ENCODE measurements at places on chromosomes 4 and X. TPM values are rescaled to one million over a fixed set of nuclear protein-coding genes. Genes with fewer than 3 reads are reported as not detected.

- H3K4me1 ChIP-seq: peaks cover 13% of the 10 kb centered on the region
- no peak for DNase-seq
- no peaks in the 10 kb centered on the region for H3K27me3 ChIP-seq
- no peak overlapping the region for H3K27ac ChIP-seq
- H3K4me3 ChIP-seq: no peak overlapping the region
These were observed 4.8 kb downstream of the PRAF2 start for GRCh38 chrX:49069038-49069437.

- DNase-seq: no peak
- H3K4me3 ChIP-seq: no peak overlapping the region
- no peaks in the 10 kb centered on the region for H3K36me3 ChIP-seq
- H3K4me1 ChIP-seq: peaks cover 21% of the 10 kb centered on the region
- no peaks in the 10 kb centered on the region for H3K27me3 ChIP-seq
These were observed 266.8 kb downstream of the C4orf33 start for GRCh38 chr4:129362691-129363274.

- H3K4me1 ChIP-seq: peaks cover 6% of the 10 kb centered on the region
- no peak for DNase-seq
- H3K4me3 ChIP-seq: no peak overlapping the region
- H3K27me3 ChIP-seq: no peaks in the 10 kb centered on the region
These were observed 105.8 kb downstream of the CHIC1 start for GRCh38 chrX:73668779-73669178.

DNA sequence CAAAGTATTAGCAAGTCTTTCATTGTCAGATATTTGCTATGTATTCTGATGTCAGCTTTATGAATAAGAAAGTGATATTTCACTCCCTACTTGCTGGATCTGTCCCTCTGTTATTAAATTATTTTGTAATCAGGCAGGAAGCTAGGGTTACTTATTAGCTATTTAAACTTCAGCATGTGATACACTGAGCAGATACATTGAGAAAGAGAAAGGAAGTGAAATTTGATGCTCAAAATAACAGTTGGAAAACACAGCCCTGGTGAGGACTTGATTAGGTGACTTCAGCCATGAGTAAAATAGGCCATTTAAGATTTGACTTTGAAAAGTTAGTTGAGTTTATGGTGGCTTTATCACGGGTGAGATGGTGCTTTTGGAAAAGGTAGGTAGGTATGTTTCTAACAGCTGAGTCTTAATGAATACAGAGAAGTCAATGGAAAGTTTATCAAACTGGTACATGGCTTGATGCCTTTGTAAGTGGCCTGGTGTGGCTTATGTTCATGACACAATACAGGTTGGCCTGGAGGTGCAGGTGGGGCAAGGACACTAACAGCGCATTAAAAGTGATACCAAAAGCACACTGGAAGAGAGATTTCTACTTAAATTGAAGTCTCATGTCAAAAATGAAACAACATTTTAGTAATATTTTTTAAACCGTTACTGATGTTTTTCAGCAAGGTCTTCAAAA lies 321.2 kb upstream of the SPOCK3 start:
- no peaks in the 10 kb centered on the region for H3K4me1 ChIP-seq
- no peaks in the 10 kb centered on the region for H3K36me3 ChIP-seq
- no peak overlapping the region for H3K4me3 ChIP-seq
- H3K27ac ChIP-seq: no peak overlapping the region

GRCh38 chrX:71542825-71543224 lies 9.9 kb downstream of the OGT start:
- H3K4me3 ChIP-seq: no peak overlapping the region
- H3K4me1 ChIP-seq: peaks cover 35% of the 10 kb centered on the region
- H3K27ac ChIP-seq: peak overlapping the region; percentile 55
- peaks cover 25% of the 10 kb centered on the region for H3K36me3 ChIP-seq
- H3K27me3 ChIP-seq: no peaks in the 10 kb centered on the region
- DNase-seq: no peak

DNA sequence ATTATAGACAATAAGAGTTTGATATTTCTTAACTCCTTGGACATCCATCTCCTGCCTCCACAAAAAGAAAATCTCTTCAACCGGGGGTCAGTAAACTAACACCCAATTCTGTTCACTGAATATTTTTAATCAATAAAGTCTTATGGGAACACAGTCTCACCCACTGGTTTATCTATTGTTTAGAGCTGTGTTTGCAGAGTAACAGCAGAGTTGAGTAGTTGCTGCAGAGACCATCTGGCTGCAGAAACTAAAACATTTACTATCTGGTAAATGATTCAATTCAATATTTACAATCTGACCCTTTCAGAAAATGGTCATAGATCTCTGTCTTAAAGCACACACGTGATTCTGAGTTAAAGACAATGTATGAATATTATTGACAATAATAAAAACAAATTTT lies 94.0 kb downstream of the TMA16 start:
- no peak overlapping the region for H3K27ac ChIP-seq
- no peak overlapping the region for H3K4me3 ChIP-seq
- DNase-seq: no peak
- no peaks in the 10 kb centered on the region for H3K4me1 ChIP-seq
- H3K36me3 ChIP-seq: no peaks in the 10 kb centered on the region
- no peaks in the 10 kb centered on the region for H3K27me3 ChIP-seq

DNA sequence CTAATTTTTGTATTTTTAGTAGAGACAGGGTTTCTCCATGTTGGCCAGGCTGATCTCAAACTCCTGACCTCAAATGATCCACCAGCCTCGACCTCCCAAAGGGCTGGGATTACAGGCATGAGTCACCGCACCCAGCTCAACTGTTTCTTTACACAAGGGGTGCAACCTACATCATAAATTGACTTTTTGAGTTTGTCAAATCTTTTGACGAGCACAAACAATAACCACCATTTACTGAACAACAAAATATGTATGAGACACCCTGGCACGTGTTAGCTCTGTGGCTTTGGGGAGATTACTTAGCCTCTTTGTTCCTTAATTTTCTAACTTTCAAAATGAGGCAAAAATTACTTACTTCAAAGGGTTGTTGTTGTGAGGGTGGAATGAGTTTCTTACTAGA lies 23.5 kb upstream of the SLC34A2 start:
- no peaks in the 10 kb centered on the region for H3K36me3 ChIP-seq
- H3K27me3 ChIP-seq: no peaks in the 10 kb centered on the region
- H3K27ac ChIP-seq: no peak overlapping the region
- H3K4me3 ChIP-seq: no peak overlapping the region
- no peaks in the 10 kb centered on the region for H3K4me1 ChIP-seq

DNA sequence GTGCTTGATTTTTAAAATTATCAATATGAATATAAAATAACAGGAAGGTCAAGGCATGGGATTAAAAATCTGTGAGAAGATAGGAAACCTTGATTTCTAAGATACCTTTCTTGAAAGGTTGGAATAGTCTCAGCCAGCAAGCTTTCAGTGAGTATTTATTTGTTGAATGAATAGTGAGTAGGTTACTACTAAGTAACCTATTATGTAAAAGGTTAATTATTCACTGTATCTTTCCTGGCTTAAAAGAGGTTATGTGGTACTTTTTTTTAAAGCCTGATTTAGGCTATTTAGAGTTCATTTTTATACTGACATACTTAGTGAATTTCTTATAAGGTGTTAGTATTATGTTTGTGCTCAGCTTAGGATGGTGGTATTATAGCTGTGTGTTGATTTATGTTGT lies 123.5 kb downstream of the PTPN13 start:
- no peaks in the 10 kb centered on the region for H3K36me3 ChIP-seq
- no peaks in the 10 kb centered on the region for H3K4me1 ChIP-seq
- no peak overlapping the region for H3K27ac ChIP-seq
- H3K4me3 ChIP-seq: no peak overlapping the region
- DNase-seq: no peak

DNA sequence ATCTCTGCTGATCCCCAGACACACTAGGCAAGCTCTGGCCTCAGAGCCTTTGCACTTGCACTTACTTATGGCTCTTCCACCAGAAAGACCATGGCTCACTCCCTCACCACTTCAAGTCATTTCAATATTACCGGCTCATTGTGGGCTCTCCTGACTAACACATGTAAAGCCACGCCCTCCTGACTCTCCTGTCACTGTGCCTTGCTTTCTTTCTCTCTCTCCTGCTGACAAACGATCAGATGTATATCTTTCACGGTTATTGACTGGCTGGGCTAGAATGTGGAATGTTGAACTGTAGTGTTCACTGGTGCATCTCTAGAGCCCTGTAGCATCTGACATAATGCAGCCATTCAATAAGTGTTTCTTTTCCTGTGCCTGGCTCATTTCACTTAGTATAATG lies 425.1 kb downstream of the RAB28 start:
- H3K27me3 ChIP-seq: no peaks in the 10 kb centered on the region
- no peak overlapping the region for H3K27ac ChIP-seq
- H3K4me1 ChIP-seq: no peaks in the 10 kb centered on the region
- H3K36me3 ChIP-seq: no peaks in the 10 kb centered on the region
- no peak overlapping the region for H3K4me3 ChIP-seq

GRCh38 chr4:40401631-40402030 lies 66.5 kb downstream of the CHRNA9 start:
- H3K27ac ChIP-seq: no peak overlapping the region
- H3K27me3 ChIP-seq: no peaks in the 10 kb centered on the region
- H3K4me3 ChIP-seq: no peak overlapping the region
- no peak for DNase-seq

DNA sequence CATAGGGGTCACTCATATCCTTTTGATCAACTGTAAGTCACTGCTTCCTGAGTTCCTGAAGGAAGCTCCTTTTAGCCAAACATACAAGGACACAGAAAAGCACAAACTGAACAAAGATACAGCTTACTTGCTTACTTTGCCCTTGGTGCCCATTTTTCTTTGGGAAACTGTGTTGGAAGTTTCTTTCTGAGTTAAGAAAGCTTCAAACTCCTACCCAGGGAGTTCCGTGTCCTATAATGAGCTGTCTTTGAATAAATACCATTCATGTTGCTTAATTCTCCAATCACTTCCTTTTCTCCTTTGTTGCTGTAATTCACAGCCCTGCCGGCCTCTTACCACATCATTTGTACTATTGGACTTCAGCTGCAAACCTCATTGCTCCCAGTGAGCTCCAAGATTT lies at the start of gene ADH4:
Gene ADH4 (minus strand): TSS at position 228 of the 400 bp plus-strand sequence. CDS start 75 bp downstream, at position 153.
- H3K36me3 ChIP-seq: no peaks in the 10 kb centered on the region
- no peak for DNase-seq
- no peaks in the 10 kb centered on the region for H3K27me3 ChIP-seq
- no peak within 1 kb of the TSS for H3K4me3 ChIP-seq

- H3K4me1 ChIP-seq: peaks cover 8% of the 10 kb centered on the region
- H3K27ac ChIP-seq: peak overlapping the region; percentile 81
- peak overlapping the region; percentile 62 for H3K4me3 ChIP-seq
- no peaks in the 10 kb centered on the region for H3K27me3 ChIP-seq
These were observed 660 bp upstream of the HSPA4L start for GRCh38 chr4:127781300-127782024.

DNA sequence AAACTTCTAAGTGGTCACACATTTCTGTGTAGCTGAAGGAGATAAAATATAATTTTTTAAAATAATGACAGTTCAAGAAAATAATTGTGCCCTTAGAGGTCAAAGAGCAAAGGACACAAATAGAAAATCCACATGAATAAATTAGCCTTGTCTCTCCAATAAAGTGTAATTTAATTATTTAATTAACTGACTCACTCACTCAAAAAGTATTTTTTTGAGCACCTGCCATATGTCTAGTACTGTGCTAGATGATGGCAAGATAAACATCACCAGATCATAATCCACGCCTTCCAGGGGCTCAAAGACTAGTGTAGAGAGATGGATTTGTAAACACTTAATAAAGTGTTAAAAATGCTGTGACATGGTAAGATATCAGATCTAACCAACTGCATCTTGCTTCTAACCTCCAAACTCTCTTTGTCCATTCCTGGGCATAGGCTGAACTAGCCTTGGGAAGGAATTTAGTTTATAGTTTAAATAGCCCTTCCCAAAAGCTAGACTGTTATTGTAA lies 112.5 kb downstream of the SCLT1 start:
- no peaks in the 10 kb centered on the region for H3K36me3 ChIP-seq
- no peaks in the 10 kb centered on the region for H3K27me3 ChIP-seq
- no peak for DNase-seq
- no peak overlapping the region for H3K4me3 ChIP-seq

DNA sequence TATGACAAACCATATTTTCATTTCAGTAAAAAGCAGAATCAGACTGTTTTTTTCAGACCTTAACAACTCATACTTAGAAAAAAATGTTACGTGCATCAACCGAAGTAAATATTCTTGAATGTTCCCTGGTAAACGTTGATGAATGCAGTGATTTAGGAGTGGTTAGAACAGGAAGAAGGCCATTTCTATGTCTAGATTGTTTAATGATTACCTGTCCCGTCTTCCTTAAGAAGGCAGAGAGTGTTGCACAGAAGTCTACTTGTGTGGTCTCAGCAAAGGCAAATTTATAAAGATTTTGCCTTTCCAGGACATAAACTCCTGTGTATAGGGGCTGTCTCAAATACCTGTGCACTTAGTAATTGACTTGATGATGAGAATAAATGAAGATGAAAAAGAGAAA lies 134.5 kb downstream of the MGST2 start:
- H3K27me3 ChIP-seq: no peaks in the 10 kb centered on the region
- H3K4me1 ChIP-seq: no peaks in the 10 kb centered on the region
- no peak overlapping the region for H3K27ac ChIP-seq
- DNase-seq: no peak

- no peaks in the 10 kb centered on the region for H3K27me3 ChIP-seq
- H3K4me1 ChIP-seq: no peaks in the 10 kb centered on the region
- no peaks in the 10 kb centered on the region for H3K36me3 ChIP-seq
- H3K27ac ChIP-seq: no peak overlapping the region
These were observed 338.4 kb upstream of the POU3F4 start for GRCh38 chrX:83169683-83170082.

DNA sequence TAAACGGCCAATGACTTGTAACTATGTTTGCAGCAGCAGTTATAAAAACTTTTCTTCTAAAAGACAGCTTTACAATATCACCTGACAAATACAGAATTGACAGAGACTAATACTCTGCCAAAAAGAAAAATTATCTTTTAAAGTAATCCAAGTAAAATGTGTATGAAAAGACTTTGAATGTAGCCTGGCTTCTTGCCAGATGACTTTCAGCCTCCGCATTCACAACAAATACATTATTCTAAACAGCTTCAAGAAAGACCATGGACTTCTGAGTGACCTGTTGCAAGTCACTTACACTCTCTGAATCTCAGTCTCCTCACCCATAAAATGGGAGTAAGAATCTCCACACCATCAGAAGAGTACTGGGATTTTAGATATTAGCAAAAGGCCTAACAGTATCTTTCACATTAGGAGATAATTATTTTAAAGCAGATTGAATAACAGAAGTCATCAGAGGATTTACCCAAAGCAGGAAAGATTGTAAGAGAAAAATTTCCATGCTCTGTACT lies 2.5 kb downstream of the ADAMTS3 start:
- no peak overlapping the region for H3K4me3 ChIP-seq
- DNase-seq: no peak
- H3K4me1 ChIP-seq: peaks cover 9% of the 10 kb centered on the region
- no peaks in the 10 kb centered on the region for H3K36me3 ChIP-seq
- H3K27me3 ChIP-seq: no peaks in the 10 kb centered on the region

Gene NLGN4X
- 6.4 TPM for total RNA-seq

Gene HS3ST1
- total RNA-seq: 1.1 TPM

Gene HSD17B11
- total RNA-seq: 57.3 TPM

Gene HTN3
- total RNA-seq: not detected

Gene RAB9B
- total RNA-seq: 13.8 TPM

Gene KCTD8
- 1.4 TPM for total RNA-seq

Gene IQCM
- not detected for total RNA-seq
